ENCODE measurements at places on chromosomes 3 and 15.

DNA sequence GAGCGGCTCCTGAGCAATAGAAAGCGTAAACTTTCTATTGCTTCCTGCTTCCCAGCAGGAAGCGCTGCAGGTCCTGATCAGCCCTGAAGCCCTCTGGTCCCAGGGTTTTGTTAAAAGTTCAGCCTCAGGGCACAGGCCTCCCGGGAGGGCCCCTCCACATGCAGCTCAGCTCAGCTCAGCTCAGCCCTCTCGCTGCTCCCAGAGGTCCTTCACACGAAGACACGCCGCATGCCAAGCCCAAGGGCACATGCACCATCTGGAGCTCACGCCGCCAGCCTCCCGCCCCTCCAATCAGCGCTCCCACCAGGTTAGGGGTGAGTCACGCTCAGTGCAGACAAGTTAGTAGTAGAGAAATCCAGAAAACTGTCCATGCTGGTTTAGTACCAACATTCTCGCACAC is 12.7 kb downstream of the TKT start:
- no peak for DNase-seq

DNA sequence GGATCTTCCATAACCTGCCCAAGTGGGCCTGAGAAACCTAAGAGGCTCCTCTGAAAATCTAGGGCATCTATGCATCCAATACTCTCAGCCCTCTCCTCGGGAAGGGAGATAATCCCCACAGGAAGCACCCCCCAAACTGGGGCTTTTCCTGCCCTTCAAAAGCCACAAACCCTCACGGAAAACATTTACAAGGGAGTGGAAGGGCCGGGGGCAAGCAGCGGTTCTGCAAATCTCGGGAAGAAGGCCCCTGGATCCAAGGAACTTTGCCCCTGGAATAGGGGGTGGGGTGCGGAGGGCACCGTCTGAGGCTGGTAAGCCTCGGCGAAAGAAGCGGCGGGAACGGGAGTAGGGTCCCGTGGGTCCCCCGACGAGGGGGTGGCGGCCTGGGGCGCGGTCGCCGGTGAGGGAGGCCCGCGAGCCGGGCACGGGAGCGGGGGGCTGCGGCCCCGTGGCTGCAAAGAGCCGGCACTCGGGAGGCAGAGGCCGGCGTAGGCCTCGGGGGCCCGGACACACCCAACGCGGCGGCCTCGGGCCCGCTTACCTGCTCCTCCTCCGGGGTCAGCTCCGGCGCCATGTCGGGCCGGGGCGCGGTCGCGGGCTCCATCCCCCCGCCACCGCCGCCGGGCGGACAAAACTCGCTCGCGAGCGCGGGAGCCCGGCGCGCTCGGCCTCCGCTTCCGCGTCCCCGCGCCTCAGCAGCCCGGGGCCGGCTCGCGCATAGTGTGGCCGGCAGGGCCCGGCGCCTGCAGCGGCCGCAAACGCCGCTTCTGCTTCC is 755 bp downstream of the PTPN9 start:
- peak; percentile 14 for DNase-seq

DNA sequence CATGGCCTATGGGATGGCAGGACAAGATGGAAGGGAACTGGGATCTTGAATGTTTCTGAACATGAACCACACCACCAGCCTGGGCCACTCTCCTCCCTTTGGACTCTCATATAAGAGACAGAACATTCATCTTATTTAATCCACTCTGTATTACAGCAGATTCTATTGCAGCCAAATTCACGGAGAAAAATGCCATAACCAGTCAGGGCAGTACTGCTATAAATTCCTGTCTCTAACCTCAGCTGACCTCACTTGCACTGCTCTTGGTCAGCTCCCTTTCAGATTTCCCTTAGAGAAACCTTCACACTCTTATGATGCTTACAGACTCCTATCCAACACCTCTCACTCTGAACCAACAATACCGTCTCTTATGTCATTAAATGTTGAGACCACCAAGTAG is 101.4 kb downstream of the RYK start:
- DNase-seq, result no peak

DNA sequence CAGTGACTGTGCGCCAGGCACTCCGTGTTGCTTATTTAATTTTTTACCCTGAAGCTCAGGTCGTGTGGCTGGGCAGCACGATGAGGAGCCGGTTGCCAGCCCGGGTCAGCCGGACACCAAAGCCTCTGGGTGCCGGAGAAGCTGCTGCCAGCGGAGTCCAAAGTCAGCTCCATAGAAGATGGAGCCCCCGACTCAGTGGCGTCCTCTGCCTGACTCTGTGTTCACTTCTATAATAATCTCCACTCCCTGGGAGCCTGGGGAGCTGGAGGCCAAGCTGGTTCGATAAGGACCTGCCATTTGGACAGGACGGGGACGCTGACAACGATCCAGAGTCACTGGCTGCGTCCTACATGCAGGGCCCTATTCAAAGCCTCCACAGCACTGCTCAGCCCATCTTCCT is 78.6 kb downstream of the VGLL4 start:
- DNase-seq, result no peak

DNA sequence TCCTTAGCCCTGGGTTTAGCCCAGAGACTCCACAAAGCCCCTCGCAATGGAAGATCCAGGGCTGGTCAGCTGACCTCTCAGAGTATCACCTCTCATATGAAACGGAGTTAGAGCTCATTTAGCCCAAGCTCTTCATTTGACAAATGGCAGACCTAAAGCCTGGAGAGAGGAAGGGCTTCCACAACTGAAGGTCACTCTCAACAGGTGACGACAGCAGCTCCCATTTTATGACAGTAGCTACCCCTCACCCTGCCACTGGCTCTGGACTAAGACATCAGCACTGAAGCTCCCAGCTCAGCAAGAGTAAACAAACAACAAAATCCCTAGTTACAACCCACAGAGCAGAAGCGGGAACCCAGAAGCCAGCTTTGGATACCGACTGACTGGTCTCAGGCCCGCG is 33.7 kb downstream of the TLE3 start:
- no peak for DNase-seq

- DNase-seq, result no peak
Measured at GRCh38 chr3:126900859-126901540, 81.9 kb upstream of the PLXNA1 start.
